ENCODE measurements at places on chromosomes 1 and 21.

DNA sequence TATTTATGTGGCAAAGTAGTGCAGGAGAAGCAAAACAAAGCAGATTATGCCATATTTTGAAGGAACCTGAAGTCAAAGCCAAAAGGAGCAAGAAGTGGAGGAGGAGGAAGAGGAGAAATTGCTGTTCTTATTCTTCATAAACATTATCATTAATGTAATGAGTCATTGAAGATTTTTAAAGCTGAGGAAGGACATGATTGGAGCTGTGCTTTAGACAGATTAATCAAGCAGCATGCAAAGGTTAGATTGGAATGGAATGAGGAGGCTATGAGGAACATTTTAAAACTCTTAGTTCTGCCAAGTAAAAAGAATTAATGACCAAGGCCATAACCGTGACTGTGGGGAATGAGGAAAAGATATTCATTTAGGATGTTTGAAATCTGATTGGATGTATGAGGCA is 33.0 kb upstream of the HSD17B7 start:
- no peak for DNase-seq

- DNase-seq = no peak
These were observed 3.1 kb downstream of the ACTA1 start for GRCh38 chr1:229430761-229431283.

DNA sequence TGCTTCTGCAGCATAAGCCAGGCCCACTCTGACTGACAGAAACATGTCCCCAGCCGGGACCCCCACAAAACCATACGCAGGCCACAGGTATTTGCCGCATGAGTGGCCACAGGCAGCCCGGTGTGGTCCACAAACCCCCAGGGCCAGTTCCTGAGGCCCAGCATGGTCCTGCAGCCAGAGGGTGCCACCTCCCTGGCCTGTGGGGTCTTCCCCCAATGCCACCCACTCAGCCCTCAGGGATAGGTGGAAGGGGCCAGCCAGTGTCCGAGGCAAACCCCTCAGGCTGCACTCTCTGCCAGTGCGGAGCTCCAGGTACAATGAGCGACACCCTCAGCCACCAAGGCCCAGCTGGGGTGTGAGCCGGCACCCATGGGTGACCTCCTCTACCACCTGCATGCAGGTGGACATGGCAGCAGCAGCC is 43.5 kb downstream of the UBE2G2 start:
- DNase-seq = no peak

GRCh38 chr1:94324178-94324544 is 86.8 kb upstream of the ARHGAP29 start:
- DNase-seq = no peak

GRCh38 chr1:184773762-184774320 is 19.2 kb upstream of the EDEM3 start:
- no peak for DNase-seq

DNA sequence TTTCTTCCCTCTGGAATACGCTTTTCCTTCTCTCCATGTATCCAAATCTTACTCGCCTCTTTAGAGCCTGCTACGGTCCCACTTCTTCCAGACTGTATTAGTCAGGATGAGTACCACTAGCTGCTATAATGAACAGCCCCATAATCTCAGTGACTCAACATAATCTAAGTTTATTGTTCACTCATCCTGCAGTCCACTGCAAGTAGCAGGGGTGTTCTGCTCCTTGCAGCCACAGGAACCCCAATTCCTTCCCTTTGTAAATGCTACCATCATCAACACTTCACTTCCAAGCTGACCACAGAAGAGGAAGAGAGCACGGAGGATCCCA is 18.1 kb upstream of the LDLRAP1 start:
- no peak for DNase-seq

DNA sequence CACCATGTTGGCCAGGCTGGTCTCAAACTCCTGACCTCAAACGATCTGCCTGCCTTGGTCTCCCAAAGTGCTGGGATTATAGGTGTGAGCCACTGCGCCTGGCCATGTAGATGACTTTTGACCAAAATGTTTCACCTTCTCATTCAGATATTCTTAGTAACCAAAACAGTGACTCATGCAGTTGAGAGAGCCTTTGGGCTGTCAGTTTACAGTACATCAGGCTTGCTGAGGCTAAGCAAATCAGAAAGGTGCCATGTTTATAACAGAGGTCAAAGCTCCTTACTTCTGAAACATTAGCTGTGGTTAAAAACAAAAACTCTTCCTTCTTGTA is 21.0 kb downstream of the CNIH4 start:
- peak; percentile 27 for DNase-seq

- DNase-seq = no peak
These were observed 8.1 kb downstream of the NGF start for GRCh38 chr1:115329965-115330364.

DNA sequence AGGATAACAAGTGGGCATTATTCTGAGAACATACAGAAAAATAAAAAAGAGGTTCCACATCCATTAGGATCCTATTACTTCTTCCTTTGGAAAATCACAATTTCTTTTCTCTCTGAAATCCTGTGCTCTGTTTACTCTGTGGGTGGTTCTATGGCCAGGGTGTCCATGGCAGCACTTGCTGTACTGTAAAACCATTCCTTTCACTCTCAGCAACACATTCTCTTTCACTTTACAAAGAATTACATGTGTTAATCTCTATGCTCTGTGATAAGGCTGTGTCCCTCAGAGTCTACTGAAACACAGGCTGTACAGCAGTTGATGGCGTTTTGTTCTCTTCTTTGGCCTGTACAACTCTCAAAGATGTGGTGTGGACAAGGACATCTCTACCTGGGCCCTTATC is 524.1 kb downstream of the PTBP2 start:
- DNase-seq = peak; percentile 12

GRCh38 chr1:154641534-154641933 is 33.5 kb upstream of the ADAR start:
- DNase-seq = no peak

DNA sequence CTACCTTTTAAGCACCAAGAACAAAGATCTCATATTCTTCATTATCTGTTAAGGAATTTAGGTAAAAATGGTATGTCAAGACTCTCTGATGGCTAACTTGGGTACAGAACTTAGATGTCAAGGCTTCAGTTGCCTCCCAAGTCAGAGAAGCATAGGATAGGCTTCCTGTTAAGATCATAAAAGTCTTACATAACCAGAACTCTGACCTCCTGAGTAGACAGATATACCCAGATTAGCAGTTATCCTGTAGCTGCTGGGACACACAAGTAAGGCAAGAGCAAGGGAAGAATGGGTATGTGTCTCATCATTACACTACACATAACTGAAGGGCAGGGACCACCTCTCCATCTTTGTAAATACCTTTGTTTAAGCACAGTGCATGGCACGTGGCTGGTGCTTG is 15.4 kb upstream of the KLHL12 start:
- DNase-seq = no peak

DNA sequence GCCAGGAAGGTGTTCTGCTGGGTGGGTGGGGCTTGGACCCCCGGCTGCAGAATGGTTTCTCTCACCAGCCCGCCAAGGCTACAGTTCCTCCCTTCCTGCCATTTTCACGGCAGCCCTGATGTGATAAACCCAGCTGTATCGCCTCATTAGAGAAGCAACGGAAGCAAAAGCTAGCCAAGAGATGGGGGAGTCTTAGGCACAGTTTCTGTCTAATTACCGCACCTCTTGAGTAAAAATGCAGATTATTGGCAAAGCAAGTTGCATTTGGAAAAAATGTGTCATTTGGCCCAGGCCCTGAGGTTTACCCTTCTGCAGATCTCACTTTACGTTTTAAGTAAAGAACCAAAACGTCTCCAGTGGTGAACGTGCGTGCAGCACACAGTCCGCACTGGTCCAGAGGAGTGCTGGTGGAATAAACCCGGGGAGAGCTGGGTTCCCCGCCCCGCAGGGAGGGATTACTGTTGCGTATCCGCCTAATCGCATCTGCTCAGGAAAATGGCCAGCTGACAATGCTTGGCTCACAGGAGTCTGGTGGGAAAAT is 109.9 kb downstream of the GALNT2 start:
- no peak for DNase-seq

GRCh38 chr1:233960386-233960785 is 55.9 kb downstream of the SLC35F3 start:
- no peak for DNase-seq

- no peak for DNase-seq
These were observed 54.2 kb downstream of the DRAM2 start for GRCh38 chr1:111085676-111086075.

DNA sequence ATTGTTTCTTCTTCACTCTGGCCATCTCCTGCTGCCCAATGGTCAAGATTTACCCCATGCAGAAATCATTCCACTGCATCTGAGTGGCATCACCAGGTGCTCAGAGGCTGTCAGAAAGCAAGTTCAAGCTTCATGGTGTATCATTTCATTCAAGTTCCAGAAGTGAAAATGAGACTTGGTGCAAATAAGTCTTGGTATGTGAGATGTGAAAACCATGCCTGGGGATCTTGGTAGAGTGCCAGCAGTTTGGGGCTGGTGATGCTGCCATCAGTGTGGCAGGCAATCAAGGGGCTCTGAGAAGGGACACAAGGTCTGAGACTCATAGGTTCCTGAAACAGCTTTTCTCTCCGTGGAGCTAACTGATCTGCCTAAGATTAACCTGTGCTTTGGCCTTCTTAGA is 52.0 kb downstream of the CD2 start:
- DNase-seq = no peak

DNA sequence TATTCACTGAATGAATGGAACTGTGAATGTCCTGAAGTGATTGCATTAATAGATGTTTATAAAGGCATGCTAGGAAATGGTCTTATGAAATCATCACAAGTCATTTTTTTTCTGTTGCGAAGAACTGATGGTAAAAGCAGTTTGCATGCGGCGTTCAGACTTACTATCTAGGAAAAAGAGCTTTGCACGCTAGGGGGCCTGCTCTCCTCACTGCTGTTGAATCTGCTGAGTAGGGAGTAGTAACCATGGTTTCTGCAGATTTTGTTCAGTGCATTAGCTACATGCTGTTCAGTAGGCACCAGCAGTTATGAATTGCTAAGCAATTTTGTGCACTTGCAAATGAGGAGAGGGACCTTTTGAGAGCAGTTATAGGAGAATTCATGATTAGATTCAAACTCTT is 57.9 kb downstream of the CENPF start:
- peak; percentile 53 for DNase-seq

DNA sequence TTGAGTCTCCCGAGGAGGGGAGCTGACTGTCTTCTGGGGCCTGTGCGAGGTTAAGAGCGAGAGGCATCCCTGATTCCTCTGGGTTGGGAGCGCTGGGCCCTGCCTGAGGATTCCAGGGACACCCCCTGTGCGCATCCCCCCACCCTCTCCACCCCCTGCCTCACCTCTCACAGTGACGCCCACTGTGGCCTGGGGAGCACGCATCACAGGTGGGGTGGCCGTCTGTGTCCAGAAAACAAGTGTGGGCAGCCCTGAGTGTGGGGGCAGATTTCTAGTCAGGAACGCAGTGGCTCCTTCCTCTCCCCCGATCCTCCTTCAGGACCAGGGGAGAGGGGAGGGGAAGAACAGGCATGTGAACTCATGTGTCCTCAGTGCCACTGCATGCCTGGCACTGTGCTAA is 61.7 kb downstream of the LDLRAD2 start:
- no peak for DNase-seq

DNA sequence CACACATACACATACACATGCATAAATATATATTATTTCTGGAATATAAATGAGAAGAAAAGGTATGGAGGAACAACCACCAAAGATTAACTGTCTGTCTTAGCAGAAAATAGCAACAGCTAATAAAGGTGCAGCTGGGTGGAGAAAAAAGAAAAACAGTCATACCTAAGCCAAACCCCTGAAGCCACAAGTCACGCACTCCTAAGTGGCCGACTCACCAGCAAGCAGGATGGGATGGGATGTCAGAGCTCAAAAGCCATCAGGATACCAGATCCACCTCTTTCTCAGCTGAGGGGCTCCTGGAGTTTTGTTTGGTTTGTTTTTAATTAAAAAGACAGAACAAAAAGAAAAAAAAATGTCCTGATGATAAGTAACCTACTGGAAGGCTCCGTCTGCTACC is 64.7 kb upstream of the HIVEP3 start:
- DNase-seq = peak; percentile 17

DNA sequence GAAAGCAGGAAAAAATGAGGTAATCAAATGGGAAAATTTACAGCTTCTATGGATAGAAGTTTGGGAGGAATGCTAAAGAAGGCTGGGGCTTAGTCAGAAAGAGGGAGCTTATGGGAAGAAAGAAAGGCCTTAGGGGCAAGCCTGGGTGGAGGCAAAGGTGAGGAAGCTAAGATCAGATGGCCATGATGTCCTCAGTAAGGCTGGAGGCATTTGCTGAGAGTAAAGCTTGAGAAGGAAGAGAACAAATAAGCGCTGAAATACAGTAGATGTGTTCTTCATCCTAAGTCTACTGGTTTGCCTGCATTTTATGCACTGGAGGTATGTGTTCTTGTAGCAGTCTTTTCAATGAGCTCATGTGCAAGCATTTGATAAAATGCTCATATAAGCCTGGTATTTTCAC is 355.4 kb downstream of the BRINP2 start:
- no peak for DNase-seq

DNA sequence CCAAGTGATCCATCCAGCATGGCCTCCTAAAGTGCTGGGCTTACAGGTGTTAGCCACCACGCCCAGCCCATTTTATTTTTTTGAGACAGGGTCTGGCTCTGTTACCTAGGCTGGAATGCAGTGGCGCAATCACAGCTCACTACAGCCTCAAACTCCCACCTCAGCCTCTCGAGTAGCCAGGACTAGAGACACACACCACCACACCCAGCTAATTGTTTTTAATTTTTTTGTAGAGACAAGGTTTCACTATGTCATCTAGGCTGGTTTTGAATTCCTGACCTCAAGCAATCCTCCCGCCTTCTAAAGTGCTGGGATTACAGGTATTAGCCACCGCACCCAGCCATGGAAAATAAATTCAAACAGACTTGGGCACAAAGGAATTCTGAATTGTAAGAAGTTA is 31.9 kb downstream of the PUM1 start:
- DNase-seq = no peak

DNA sequence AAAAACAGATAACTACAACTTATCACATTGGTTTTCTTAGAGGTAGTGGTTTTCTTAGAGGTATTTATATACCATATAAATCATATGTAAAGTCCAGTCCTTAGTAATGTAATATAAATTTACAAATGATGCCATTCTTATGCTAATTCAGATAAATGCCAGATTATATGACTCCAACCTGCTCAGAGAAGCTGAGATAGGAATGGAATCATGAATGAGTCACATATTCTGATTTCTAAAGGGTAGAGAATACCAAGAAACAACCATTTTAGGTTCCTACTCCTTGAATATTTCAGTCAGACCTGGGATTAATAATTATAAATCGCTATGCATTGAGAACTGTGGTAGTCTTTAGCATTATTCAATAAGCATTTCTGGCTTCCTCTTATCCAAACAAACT is 760.1 kb upstream of the NEGR1 start:
- DNase-seq = peak; percentile 31

DNA sequence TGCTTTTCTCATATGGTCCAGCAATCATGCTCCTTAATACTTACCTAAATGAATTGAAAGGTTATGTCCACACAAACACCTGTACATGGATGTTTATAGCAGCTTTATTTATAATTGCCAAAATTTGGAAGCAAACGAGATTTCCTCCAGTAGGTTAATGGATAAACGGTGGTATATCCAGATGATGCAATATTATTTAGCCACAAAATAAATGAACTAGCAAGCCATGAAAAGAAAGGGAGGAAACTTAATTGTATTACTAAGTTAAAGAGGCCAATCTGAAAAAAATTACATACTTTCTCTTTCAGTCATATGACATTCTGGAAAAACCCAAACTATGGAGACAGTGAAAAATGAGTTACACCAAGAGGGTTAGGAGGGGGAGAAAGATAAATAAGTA is 76.3 kb upstream of the LRRC7 start:
- DNase-seq = no peak

GRCh38 chr1:212467843-212468482 is 35.2 kb downstream of the NENF start:
- peak; percentile 66 for DNase-seq

GRCh38 chr1:18396247-18396980 is 84.3 kb upstream of the KLHDC7A start:
- DNase-seq = no peak
